Effector memory CD8-positive, alpha-beta T cell (primary cell): ENCODE measurements at places on chromosomes 6 and 20.
A peak's percentile ranks its signal among the peaks of the same experiment; 100 is the strongest.

GRCh38 chr20:47290008-47290407 is 66.5 kb downstream of the ZMYND8 start:
- H3K4me3 ChIP-seq: no peak overlapping the region
- H3K27ac ChIP-seq: no peak overlapping the region
- H3K27me3 ChIP-seq: no peaks in the 10 kb centered on the region
- DNase-seq: no peak
- peaks cover 66% of the 10 kb centered on the region for H3K36me3 ChIP-seq

DNA sequence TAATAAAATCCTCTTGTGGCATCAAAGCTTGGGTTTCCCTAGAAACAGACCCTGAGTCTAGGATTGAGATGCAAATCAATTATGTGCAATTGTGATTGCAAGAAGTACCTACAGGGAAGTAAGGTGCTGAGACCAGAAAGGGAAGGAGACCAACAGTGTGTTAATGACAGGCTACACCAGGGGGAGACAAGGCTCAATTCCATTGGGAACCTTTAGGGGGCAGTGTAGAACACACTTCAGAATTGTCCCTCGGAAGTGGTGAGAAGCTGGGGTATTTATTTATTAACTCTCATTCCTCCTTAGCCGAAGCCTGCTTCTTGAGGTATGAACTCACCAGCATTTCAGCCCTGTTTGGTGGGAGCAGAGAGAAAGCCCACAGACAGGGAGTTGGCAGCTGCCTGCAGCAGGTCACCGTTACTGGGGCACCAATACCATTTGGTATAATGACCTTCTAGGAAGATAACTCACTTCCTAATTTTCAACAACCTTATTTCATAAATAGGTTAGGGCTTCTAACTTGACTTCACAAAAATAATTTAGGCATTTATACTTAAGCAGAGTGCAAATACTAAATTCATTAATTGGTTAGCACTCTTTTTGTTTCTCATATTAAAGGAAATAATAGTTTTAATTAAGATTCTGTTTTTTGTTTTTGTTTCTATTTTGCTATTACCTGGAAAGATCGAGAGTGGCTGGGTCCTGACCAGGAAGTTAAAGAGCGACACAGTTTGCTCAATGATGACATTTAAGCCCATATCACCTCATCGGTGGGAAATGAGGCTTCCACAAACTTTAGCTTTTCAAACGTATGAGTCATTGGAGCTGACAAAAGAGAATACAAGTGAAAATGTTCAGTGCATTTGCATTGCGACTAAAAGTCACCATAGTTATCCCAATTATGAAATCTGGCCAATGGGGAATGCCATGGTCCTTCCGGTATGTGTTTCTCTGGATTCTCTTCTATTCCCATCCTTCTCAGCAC is 94.8 kb downstream of the BTBD3 start:
- H3K4me3 ChIP-seq: no peak overlapping the region
- no peaks in the 10 kb centered on the region for H3K4me1 ChIP-seq
- H3K27me3 ChIP-seq: no peaks in the 10 kb centered on the region
- peaks cover 3% of the 10 kb centered on the region for H3K36me3 ChIP-seq
- H3K27ac ChIP-seq: no peak overlapping the region
- DNase-seq: no peak

DNA sequence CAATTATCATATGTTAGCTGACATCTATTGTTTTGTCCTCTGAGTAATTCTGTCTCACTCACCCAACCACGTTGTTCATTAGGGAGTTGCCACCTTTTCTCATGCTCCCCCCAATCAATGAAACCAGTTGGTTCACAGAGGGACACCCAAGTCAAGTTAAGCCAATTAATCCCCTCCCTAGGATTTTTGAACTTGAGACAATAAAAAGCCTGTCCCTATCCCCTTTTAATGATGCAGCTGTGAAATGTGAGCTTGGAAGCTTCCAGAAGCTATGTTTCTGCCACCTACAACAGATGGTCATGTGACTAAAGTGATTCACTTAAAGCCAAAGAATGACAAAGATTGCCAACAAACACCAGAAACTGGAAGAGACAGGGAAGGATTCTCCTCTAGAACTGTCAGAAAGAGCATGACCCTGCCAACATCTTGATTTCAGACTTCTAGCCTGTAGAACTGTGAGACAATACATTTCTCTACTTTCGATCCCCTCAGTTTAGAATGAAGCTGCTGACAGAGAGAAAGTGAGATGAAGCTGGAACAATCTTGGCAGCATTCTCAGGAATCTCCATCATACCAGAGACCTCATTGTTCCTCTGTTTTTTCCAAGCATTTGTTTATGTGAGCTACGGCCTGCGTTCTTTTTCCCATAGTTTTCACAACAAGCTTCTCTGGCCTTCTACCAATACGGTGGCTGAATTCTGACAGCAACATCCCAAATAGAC is 57.8 kb upstream of the TPD52L1 start:
- no peak for DNase-seq
- no peaks in the 10 kb centered on the region for H3K36me3 ChIP-seq
- H3K4me1 ChIP-seq: no peaks in the 10 kb centered on the region
- H3K27me3 ChIP-seq: peaks cover 25% of the 10 kb centered on the region
- H3K27ac ChIP-seq: no peak overlapping the region
- no peak overlapping the region for H3K4me3 ChIP-seq

DNA sequence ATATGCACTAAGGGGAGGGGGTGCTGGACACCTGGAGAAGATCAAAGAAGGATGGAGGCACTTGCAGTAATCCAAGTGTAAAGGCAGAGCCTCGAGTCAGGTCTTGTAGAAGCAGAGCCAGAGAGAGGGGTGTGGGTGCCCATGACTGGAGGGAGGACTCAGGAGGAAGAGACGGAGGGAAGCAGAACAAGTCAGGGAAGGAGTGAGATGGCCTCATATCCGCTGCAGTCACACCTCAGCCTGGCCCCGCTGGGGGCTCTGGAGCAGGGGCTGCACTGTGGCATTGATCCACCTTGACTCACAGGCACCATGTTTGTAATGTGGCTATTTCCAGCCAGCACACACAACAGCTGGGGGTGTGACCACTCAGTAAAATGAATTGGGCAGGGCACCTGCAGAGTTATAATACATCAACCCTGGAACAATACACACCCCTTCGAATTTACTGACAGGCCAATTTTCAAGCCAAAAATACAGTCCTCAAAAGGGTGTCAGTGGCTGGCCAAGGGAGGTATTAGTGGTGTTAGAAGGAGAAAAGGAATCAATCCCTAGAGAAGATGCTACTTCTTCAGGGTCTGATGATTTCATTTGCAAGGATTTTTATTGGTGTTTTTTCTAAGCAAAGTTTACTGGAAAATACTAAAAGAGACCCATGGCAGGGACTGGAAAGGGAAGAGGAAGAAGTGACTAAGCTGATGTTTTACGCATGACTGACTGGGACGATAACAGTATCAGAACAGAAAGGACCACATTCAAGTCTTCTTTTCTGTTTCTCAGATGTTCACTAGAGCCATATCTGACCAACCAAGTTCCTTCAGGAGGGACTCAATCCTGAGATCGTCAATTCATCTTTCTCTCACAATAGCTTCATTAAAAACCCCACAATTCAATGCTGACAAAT is 18.9 kb upstream of the NXT1 start:
- H3K27me3 ChIP-seq: no peaks in the 10 kb centered on the region
- no peak overlapping the region for H3K27ac ChIP-seq
- no peaks in the 10 kb centered on the region for H3K36me3 ChIP-seq
- peaks cover 6% of the 10 kb centered on the region for H3K4me1 ChIP-seq
- no peak overlapping the region for H3K4me3 ChIP-seq

GRCh38 chr20:38034108-38034649 is 633 bp downstream of the RPRD1B start:
- peak overlapping the region; percentile 96 for H3K27ac ChIP-seq
- H3K4me3 ChIP-seq: peak overlapping the region; percentile 93
- DNase-seq: no peak
- H3K27me3 ChIP-seq: no peaks in the 10 kb centered on the region

- no peak overlapping the region for H3K27ac ChIP-seq
- H3K4me1 ChIP-seq: no peaks in the 10 kb centered on the region
- no peak overlapping the region for H3K4me3 ChIP-seq
- no peaks in the 10 kb centered on the region for H3K36me3 ChIP-seq
- DNase-seq: no peak
These were observed 16.6 kb downstream of the APCDD1L start for GRCh38 chr20:58498470-58499068.

DNA sequence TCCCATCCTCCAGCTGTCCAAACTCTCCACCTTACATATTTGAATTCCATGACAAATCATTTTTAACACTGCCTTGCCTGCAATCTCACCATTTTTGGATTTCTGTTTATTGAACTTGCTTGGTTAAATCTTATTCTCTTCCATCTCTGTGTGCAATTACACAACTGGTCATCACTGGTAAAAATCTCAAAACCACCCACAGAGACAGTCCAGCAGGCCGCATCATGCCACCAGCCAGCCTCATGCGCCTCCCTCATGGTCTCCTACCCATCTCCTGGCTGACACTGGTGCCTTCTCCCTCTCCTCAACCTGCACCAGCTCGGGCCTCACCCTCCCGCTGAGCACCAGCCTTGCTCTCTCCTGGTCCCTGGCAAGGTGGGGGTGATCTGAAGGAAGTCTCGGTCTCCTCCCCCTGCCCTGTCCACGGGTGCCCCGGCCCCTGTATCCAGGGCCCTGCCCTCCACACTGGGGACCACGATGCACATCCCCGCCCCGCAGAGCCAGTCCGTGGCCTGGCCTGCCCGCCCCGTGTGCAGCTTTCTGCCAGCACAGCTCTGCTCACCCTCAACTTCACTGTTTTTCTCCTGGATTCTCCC is 92.0 kb downstream of the THBS2 start:
- DNase-seq: no peak
- H3K4me1 ChIP-seq: no peaks in the 10 kb centered on the region
- H3K4me3 ChIP-seq: no peak overlapping the region

GRCh38 chr20:20695250-20695816 is 17.1 kb downstream of the RALGAPA2 start:
- no peak for DNase-seq
- H3K36me3 ChIP-seq: no peaks in the 10 kb centered on the region
- H3K27ac ChIP-seq: no peak overlapping the region
- H3K27me3 ChIP-seq: no peaks in the 10 kb centered on the region
- no peak overlapping the region for H3K4me3 ChIP-seq

DNA sequence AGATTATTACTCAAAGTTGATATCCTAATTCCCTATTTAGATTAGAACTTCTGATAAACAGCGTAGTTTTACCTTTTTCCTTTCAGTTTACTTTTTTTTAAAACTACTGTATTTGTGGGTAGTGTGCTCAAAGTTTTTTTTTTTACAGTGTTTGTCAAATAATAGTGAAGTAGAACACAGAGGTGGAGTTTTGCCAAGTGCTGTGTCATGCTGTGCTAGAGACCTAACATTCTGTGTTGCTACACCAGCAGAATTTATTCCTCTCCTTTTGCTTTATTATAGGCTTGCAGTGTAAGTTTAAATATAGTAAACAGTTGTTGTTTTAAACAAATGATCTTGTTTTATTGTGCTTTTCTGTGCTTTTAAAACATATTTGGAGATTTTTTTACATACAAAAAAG is 125.4 kb downstream of the HIVEP1 start:
- DNase-seq: no peak
- H3K27ac ChIP-seq: no peak overlapping the region
- no peaks in the 10 kb centered on the region for H3K27me3 ChIP-seq
- peaks cover 3% of the 10 kb centered on the region for H3K36me3 ChIP-seq
- H3K4me1 ChIP-seq: peaks cover 3% of the 10 kb centered on the region
- H3K4me3 ChIP-seq: no peak overlapping the region

DNA sequence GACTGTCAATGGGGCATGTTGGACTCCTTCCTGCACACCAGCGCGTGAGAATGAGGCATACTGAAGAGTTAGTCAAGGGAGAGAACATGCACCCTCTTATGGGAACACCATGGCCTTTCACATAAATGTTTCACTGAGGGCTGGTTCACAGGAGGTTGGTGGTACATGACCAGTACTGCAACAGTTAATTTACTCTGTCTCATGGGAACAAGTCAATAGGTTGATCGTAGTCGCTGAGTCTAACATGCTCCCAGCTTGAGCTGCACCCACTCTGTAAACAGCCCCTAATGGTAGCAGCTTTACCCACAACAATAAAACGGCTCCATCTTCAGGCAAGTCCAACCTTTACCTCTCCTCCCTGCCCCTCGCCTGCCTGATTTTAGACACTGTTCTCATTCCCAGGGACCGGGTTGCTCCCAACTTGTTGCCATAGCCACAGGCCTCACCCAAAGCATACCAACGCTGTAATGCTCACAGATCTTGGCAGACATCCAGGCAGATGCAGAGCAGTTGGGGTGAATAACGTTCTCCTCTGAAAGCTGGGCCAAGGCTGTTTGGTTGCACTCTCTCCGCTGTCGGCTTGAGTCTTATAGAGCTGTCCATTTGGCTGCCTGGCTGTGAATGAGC is 111.3 kb downstream of the LY86 start:
- H3K27ac ChIP-seq: no peak overlapping the region
- no peaks in the 10 kb centered on the region for H3K4me1 ChIP-seq
- H3K27me3 ChIP-seq: peaks cover 23% of the 10 kb centered on the region
- H3K4me3 ChIP-seq: no peak overlapping the region
- H3K36me3 ChIP-seq: peaks cover 2% of the 10 kb centered on the region

GRCh38 chr20:51220293-51220706 is 197.4 kb upstream of the KCNG1 start:
- peak; percentile 44 for DNase-seq
- H3K4me3 ChIP-seq: no peak overlapping the region
- H3K4me1 ChIP-seq: peaks cover 6% of the 10 kb centered on the region
- H3K36me3 ChIP-seq: no peaks in the 10 kb centered on the region
- peaks cover 66% of the 10 kb centered on the region for H3K27me3 ChIP-seq
- no peak overlapping the region for H3K27ac ChIP-seq

DNA sequence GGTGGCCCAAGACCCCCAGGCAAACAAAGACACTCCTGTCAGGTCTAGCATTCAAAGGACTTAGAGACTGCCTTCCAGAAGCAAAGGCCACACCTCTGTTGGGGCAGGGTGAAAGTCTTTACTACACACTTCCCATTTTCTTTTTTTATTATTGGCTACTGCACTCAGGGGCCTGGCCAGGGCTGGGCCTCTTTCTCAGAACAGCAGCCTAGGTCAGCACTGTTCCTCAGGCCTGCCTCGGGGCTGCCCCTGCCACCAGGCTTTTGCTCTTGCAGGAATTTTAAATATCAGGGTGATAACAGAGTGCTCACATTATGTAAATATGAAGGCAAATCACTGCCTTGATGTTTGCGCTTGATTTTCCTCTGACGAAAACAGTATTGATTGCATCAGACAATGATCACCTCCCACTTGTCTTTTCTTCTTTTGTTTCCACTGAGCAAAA is 18.5 kb downstream of the GSTA4 start:
- peaks cover 5% of the 10 kb centered on the region for H3K36me3 ChIP-seq
- peak overlapping the region; percentile 32 for H3K27ac ChIP-seq
- no peaks in the 10 kb centered on the region for H3K4me1 ChIP-seq
- H3K4me3 ChIP-seq: no peak overlapping the region
- DNase-seq: no peak
